ENCODE measurements at places on chromosomes 2 and 18. TPM values are rescaled to one million over a fixed set of nuclear protein-coding genes. Genes with fewer than 3 reads are reported as not detected.

HOXD4 gene
- 3.8 TPM for total RNA-seq

ALPG gene
- 0.56 TPM for total RNA-seq

DNA sequence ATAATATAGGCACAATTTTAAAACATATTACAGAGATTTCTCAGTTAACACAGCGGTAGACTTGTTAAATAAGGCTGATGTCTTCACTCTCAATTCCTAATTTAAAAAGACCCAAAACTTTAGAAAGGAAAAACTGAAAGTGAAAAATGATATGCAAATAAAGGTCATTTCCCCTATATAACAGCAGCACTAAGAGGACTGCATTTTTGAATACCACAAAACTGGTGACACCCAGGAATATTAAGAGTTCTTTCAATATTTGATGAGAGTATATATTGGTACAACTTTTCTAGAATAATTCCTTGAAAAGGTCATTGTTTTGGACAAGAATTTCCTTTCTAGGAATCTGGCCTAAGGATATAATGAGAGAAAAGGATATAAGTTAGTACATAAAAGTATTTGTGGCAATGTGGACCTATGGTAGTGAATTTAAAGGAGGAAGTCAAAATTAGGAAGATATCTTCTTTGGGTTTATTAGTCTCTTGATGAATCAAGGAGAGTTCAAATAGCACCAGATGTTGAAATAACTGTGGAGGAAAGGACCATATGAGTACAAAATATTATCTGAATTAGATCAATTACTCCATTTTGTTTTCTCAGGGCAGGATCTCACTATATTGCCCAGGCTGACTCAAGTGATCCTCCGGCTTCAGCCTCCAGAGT, 70.3 kb downstream of the TMEM237 start:
- DNase-seq = no peak

GRCh38 chr18:30485078-30485477, 557.5 kb downstream of the DSC3 start:
- no peak for DNase-seq

DNA sequence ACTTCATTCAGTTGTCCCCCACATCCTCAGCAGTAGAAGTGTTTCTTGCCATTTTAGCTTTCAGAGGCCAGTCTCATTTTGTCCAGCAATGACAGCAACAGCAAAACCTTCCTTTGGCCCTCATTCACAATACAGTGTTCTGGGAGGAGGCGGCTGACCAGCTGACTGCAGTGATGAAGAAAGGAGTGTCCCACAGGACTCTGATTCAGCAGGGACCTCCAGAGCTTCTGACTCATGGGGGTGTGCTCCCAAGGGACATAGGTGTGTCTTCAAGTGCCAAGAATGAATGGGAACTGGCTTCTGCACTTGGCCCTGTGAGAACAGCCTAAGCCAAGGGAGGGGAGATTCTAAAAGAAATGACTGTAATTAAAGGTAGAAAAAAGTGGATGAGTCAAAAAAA, 147.0 kb upstream of the PELI1 start:
- no peak for DNase-seq

GRCh38 chr2:47046271-47046670, 108.8 kb downstream of the STPG4 start:
- no peak for DNase-seq

DNA sequence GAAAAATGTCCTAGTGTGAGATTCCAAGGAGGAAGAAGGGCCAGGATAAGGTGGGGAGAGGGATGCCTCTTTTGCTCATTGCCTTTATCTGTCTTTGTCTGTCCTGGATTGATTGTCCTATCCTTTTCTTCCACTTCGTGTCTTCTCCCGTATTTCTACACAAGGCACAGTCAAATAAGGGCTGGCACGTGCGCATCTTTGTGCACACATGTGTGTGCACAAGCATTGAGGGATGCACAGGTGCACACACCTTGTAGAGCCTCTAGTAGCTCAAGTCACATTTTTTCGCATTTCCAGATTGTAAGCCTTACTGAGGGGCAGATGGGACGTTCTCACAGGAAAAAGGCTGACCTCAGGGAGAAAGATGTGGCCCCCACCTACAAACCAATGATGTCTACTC, 170.2 kb upstream of the TNP1 start:
- no peak for DNase-seq

HNMT gene
- total RNA-seq = 74.0 TPM

- DNase-seq = no peak
Observed at GRCh38 chr2:54629914-54630857, 93.3 kb upstream of the EML6 start.

GRCh38 chr2:180442860-180443644, 436.0 kb upstream of the CWC22 start:
- no peak for DNase-seq

DNA sequence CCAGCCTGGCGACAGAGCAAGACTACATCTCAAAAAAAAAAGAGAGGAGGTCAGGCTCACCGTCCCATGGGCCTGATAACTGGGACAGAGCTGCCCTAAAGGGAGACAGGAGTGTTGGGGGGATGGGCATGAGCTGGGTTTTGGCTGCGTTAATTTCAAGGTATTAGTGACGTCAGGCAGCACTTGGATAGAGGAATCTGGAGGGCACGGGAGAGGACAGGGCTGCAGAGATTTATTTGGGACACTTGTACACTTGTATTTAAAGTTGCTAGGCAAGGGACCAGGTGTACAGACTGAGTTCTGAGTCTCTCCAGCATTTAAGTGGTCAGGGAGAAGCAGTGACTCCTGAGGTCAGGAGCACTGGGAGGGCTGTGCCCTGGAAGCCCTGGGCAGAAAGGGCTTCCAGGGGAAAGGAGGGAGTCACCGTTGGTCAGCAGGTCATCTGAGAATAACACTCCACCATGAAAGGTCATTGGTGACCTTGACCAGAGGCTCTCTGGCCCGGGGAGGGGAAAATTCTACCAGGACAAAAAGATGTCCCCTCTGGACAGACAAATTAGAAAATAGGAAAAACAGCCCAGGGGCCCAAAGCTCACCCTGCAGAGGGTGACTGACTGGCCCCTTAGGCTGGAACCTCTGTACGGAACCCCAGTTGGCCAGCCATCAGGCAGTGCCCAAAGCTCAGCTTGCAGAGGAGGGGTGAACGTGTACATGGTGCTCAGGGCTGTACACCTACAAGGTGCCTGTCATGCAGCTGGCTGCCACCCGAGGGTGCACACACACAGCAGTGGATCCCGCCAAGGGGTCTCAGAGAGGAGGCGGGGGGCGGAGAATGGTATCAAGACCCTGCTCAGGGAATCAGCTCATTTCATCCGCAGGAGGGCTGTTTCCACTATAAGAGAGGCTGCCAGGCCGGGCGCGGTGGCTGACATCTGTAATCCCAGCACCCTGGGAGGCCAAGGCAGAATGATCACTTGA, 23.0 kb upstream of the CNNM3 start:
- DNase-seq = no peak

- DNase-seq = peak; percentile 45
Observed at GRCh38 chr2:95043300-95044093, 18.0 kb downstream of the MAL start.

Measured in left colon (tissue), 2 donors.